ENCODE measurements at places on chromosomes 3 and 15.
A peak's percentile ranks its signal among the peaks of the same experiment; 100 is the strongest.

- DNase-seq, result no peak
Observed at GRCh38 chr15:74263466-74263865, 27.3 kb downstream of the CCDC33 start.

DNA sequence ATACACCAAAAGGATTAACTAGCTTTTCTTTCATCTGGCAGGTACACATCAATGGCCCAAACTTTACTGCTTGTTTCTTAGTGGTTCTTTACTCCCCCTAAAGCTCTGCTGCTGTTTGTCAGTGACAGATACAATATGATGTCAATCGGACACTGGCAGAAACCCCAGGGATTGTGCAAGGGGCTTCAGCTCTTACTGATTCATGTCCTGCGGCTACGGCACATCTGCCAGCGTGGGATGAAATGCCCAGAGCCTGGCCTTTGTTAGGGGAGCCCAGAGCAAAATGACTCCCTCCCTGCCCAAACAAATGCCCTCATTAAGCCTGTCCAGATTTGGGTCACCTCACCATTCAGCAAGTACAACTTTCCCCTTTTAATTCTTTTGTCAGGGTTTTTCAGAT, 28.3 kb downstream of the SRP14 start:
- no peak for DNase-seq

DNA sequence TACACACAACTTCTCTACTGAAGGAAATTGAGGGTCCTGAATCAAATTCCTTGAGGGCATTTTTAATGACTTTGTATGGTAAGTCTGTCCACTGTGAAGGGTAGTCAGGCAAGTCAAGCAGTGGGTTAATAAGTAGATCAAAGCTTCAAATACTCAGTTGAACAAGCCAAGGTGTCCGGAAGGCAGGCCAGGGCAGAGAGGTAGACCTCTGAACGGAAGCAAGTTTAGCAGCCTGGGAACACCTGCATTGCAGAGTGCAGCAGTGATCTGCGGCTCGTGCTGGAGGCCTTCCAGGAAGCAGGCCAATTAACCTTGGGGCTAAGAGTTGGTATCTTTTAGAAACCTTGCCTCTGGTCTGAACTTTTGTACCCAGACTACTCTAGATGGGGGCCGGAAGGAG, 143.8 kb downstream of the LRTM1 start:
- no peak for DNase-seq

DNA sequence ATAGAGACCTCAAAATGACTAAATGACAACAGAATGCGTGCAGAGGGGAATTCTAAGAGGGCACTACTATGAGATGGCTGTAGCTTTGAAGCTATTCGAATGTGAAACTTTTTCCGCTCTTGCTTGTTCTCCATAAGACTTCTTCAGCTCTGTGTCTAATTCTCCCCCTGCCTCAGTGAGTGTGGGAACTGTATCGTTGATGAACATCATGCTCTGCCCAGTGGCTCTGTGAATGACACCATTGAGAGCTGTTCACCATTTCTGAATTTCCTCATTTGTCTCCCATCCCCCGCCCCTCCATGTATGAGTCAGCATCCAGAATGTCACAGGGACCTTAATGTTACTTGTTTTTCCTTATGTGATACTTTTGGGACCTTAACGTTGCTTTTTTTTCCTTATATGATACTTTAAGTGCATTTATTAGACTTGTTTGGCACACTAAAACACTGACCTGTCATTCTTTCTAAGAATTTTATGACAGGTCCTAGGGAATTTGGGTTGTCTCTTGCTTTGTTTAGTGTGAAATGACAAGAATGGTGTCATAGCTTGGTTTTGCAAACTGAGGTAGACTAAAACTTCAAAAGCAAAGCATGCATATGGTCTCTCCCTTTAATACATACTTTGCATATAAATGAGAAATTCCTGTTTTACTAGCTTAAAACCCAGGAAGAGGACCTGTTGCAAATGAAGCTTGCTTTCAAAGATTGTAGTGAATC, 99.6 kb downstream of the FNDC3B start:
- DNase-seq, result no peak

- no peak for DNase-seq
Observed at GRCh38 chr15:48641416-48641815, 4.1 kb downstream of the FBN1 start.

DNA sequence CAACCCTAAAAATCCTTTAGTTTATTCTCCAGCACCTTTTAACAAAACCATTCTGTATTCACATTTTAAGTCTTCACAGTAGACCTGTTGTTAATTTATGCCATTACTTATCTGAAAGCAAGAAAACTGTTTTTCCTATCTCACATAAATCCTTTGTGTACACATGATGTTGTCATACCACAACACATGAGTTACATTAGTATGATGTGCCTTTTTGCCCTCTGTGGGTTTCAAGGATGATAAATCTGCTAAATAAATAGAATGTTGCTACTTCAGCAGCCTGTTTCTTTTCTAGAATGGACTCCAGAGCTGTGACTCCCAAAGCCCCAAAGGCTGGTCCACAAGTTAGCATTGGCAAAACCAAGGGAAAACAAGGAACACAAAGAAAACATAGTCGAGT, 151.6 kb downstream of the SERPINI1 start:
- DNase-seq, result no peak

GRCh38 chr15:65646486-65646885, 24.7 kb downstream of the SLC24A1 start:
- no peak for DNase-seq

DNA sequence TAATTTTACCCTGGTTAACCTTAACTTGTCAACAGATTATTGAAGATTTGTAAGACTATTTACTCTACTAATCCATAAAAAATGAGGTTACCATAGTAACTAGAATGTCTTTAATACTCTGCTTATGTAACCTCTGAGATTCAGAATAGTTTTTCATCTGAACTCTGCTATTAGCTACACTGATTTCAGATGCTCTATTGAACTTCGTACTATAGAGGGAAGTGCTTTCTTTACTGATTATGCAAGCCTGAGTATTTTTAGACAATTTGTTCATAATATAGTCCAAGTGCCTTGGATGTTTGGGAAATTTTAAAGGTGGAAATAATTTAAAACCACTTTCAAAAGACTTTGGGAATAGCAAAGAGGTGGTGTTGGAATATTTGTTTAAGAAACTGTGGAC, 107.9 kb upstream of the GBE1 start:
- DNase-seq, result no peak

- DNase-seq, result no peak
Observed at GRCh38 chr3:152291649-152292066, 22.9 kb downstream of the MBNL1 start.

DNA sequence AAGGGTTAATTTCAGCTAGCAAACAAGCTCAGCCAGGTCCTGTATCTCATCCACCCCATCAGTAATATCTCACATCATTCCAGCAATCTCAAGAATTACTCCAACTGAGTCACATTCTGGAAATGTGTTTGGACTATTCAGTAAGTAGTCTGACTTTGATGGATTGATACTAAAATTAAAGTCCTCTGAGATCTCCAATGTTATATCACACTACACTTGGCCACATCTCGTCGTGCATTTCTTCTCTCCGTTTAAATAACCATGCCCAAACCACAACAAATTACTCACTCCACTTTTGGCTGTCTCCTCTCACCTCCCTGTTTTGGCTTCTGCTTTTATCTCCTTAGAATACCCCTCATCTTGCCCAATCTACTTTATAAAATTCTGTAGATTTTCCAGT, 292.2 kb downstream of the PYDC2 start:
- no peak for DNase-seq

GRCh38 chr15:100628746-100629145, 26.4 kb downstream of the ASB7 start:
- DNase-seq, result no peak

DNA sequence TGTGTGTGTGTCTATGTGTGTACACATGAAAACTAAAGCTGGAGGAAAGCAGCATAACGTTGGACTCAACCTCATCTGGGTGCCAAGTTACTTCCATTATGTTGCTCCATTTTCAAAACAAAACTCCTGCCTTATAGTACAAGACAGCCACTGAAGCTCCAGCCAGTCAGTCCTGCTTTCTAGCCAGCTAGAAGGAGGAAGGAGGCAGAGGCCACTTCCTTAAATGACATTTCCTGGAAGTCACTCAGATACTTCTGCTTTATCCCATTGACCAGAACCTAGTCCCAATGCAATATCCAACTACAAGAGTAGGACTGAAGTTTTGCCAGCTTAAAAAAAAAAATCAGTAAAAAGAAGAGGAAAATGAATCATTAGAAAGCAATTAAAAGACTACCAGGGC, 31.7 kb downstream of the CADPS start:
- no peak for DNase-seq

- DNase-seq, result peak; percentile 49
Observed at GRCh38 chr15:31128919-31129768, 27.6 kb upstream of the TRPM1 start.

GRCh38 chr15:32670623-32671022, 29.1 kb downstream of the SCG5 start:
- DNase-seq, result no peak

DNA sequence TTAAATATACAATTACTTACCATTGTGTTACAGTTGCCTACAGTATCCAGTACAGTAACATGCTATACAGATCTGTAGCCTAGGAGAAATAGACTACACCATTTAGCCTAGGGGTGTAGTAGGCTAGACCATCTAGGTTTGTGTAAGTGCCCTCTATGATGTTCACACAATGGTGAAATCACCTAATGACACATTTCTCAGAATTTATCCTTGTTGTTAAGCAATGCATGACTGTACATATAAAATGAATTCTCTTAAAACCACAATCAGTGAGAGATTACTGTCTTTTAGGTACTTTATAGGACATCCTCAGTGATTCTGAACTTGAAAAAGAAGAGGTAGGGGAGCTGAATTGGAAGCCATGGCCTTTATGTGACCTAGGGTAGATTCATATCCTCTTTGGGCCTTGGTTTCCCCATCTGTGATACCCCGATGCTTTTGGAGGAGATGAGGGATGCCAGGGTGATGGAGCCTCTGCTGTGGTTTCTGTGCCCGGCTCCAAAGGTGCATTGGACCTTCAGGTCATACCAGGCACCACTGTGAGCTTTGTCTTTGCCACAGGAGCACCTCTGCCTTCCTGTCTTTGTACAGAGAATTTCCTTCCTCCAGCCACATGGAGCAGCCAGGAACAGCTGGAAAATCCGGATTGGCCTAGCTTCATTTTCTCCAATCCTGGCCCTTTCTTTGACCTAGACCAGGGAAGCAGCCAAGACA, 51.9 kb upstream of the FLNB start:
- no peak for DNase-seq

- no peak for DNase-seq
Observed at GRCh38 chr3:169240786-169241486, 422.6 kb downstream of the MECOM start.

- no peak for DNase-seq
Observed at GRCh38 chr3:119864476-119864875, 82.6 kb downstream of the NR1I2 start.

DNA sequence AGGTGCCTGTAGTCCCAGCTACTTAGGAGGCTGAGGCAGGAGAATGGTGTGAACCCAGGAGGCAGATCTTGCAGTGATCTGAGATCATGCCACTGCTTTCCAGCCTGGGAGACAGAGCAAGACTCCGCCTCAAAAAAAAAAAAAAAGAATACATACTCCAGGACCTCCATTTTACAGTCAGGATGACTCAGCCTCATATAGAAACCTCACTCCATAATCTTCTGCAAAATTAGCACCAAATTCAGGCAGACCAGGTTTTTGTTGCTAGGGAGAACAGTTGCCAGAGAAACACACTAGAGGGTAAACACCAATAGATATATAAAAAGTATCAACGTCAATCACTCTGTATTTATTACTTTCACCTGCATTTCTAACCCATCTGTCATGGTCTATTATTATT, 28.3 kb upstream of the AP3B2 start:
- no peak for DNase-seq

GRCh38 chr3:147397155-147397874, 9.0 kb downstream of the ZIC4 start:
- no peak for DNase-seq

DNA sequence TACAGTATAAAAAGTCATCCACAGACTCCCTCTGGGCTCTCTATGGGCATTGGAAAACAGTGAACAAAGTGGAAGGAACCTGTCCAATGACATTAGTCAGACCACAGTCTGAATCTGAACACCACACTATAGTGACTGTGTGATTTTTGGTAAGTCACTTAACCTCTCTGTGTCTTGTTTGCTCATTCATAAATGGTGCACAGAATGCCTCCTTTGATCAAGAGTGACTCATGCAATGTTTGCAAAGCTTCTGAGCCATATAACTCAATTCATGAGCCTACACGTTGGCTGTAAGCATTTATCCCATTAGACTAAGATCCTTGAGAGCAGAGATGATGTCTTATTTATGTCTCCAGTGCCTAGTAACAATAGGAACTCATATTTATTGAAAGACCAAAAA, 46.7 kb downstream of the SV2B start:
- no peak for DNase-seq

GRCh38 chr15:41340189-41340695, 7.6 kb downstream of the NUSAP1 start:
- no peak for DNase-seq

- DNase-seq, result no peak
Observed at GRCh38 chr3:167895684-167896083, 160.2 kb downstream of the SERPINI1 start.

GRCh38 chr3:122619040-122619439, 41.6 kb downstream of the PARP15 start:
- DNase-seq, result no peak

- DNase-seq, result no peak
Observed at GRCh38 chr3:133037436-133037835, 755 bp upstream of the TMEM108 start.

GRCh38 chr15:90866161-90866715, 2.1 kb upstream of the FURIN start:
- DNase-seq, result no peak

DNA sequence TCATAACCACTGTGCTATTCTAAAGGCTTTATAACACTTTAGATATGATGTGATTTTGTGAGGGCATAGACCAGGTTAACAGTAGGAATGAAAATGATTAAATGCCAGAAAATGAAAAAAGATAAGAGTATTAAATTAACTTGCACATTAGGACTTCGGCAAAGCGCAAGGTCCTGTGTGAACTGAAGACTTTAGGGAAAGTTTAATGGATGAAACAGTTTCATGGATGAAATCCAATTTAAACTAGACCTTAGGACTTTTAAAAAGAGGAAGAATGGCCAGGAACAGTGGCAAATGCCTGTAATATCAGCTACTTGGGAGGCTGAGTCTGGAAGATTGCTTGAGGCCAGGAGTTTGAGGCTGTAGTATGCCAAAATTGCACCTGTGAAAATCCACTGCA, 8.7 kb downstream of the SLMAP start:
- no peak for DNase-seq

DNA sequence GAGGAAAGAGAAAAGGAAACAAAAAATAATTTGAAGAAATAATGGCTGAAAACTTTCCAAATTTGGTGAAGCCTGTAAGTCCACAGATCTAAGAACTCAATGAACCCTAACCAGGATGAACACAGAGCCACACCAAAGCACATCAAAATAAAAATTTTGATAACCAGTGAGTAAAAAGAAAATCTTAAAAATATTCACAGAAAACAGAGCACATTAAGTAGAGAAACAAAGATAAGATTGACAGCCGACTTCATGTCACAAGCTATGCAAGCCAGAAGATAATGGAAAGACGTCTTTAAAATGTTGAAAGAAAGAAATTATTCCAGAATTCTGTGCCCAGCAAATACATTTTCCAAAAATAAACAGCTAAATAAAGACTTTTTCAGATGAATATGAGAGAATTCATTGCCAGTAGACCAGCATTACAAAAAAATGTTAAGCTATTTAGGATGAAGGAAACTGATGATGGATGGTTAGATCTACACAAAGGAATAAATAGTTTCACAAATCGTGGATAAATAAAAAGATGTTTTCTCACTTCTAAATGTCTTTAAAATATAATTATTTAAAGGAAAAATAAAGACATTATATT, 140.2 kb upstream of the SKOR1 start:
- no peak for DNase-seq

GRCh38 chr3:125582707-125583106, 12.6 kb downstream of the OSBPL11 start:
- no peak for DNase-seq

All from stimulated activated CD8-positive, alpha-beta memory T cell treated with anti-CD3 and anti-CD28 coated beads, Interleukin-15, amount 100 ng/mL, for 48 hours (primary cell).